ENCODE measurements at places on chromosomes 2 and 18.

GRCh38 chr18:56844556-56844955 lies 193.4 kb downstream of the WDR7 start:
- DNase-seq, result no peak

DNA sequence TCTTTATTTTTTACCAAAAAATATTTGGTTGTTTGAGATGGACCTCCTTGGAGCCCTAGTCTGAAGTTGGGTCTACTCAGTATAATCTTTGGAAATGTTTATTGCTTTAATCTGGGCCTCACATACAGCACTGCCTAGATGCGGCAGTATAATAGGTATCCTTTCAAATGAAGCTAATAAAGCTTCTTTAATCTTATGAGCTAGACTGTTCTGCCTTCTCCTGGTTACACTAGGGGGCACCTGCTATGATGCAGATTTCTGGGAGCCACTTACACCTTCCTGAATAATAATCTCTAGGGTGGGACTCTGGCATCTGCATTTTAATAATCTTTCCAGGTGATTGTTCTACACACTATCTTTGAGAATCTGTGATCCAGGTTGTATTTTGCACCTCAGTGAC lies 169.7 kb upstream of the SESTD1 start:
- no peak for DNase-seq

DNA sequence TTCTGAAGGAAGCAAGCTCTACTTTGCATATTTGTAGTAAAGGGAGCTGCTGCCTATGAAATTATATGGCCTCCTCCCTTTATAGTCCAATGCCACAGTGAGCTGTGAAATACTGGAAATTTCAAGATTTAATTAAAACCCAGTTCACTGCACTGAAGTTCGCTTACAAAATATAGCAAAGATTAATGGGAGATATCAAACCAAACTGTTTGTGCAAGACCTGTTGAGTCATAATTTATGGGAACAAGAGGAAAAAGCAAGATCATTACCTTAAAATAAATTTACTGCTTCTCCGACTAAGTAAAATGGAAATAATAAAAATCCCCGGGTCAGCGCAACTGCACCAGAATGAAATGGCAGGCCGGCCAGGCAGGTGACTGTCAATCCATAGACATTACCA lies 215.5 kb upstream of the RAB6C start:
- no peak for DNase-seq

GRCh38 chr18:32701313-32701712 lies 71.5 kb downstream of the KLHL14 start:
- DNase-seq, result no peak

DNA sequence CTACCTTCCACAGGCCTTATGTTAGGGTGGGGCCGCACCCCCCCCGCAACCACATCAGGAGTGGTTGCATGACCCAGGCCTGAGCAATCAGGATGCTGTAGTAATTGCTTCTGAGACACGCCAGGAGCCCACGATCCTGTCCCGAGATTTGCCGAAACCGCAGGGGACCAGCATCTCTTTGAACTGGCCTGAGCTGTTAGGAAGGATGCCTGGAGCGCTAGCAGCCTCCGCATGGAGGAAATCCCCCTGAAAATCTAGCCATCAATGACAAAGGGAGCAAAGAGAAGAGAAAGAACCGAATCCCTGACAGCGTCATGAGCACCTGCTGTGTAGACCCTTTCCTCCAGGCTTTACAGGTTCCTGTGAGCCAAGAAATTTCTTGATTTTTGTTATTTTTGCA lies 8.7 kb upstream of the TEX44 start:
- no peak for DNase-seq

DNA sequence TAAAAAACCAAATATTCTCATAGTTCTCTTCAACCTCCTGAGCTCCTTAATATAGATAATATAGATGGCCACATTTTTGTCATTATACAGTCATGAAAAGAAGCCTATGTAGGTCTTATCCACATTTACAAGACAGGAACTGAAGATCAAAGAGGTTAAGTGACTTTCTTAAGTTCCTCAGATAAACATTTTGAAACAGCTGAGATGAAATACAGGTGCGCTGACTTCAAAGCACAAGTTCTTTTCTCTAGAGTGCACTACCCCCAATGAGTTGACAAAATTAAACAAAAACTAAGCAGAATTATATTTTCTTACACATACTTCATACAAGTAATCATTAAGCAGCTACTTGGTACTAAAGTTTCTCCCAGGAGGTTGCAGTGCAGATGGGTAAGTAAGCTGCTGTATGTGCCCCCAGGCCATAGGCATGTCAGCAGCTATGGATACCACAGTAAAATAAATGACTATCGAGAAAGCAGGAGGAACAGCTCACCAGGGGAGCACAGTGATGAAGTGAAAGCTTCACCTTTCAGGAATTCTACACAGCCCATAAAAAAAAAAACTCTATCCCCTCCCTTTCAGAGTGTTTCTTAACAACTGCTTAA lies 199.8 kb downstream of the DPP10 start:
- no peak for DNase-seq

DNA sequence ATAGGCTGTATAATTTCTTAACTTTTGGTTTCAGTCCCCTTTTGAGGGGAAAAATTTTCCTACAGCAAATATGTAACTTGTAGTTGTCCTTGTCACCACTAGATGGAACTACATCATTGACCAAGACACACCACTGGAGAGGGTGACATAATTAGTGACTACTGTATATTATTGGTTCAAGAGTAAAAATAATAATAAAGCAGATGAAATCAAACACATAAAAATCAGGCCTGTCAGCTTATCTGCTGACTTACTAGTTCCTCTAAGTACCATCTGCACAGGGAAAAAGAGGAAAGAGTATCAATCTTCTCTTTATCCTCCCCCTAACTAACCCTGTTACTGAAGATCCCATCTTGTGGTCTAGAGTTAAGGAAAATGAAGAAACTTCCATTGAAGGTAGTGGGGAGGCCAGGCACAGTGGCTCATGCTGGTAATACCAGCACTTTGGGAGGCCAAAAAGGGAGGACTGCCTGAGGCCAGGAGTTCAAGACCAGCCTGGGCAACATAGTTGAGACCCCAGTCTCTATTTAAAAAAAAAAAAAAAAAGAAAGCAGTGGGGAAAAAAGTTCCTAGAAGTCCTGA lies 29.6 kb upstream of the ENOSF1 start:
- DNase-seq, result no peak

- peak; percentile 39 for DNase-seq
Measured at GRCh38 chr2:45649858-45650811, 1.3 kb upstream of the PRKCE start.

- no peak for DNase-seq
Measured at GRCh38 chr18:76957384-76958355, 135.3 kb downstream of the ZNF236 start.

GRCh38 chr18:74994502-74995418 lies 214.2 kb downstream of the PTGR3 start:
- DNase-seq, result no peak

DNA sequence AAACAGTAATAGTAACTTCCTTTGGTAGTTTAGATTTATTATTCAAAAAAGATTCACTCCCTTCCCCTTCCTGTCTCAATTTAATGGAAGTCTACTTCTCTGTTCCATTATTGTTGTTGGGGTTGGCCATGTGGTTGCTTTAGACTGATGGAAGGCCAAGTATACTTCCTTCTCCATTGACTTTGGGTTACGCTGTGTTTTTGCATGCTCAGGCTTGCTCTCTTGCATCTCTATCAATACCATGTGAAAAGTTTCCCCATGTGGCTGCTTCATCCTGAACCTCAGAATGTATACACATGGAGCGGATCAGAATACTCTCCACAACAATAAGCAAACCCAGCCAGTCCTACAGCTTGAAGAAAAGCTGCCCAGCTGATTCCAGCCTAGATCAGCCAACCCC lies 20.3 kb downstream of the CFAP210 start:
- DNase-seq, result no peak

GRCh38 chr18:54052732-54053429 lies 171.6 kb downstream of the MBD2 start:
- no peak for DNase-seq

- no peak for DNase-seq
Measured at GRCh38 chr2:236286873-236287545, 22.8 kb upstream of the ASB18 start.

DNA sequence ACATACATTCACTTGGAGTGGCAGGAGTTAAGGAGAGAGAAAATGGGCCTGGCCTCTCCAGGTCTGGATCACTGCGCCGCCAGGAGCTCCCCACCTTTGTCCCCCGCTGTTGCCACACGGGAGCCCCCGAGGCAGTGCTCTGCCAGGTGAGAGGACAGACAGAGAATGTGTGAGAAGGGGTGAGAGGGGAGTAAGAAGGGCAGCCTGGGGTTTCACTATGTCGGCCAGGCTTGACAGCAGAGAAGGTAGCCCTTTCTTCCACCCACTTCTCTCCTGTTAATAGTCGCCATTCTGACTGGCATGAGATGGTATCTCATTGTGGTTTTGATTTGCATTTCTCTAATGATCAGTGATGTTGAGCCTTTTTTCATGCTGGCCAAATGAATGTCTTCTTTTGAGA lies 26.2 kb upstream of the ARHGEF4 start:
- no peak for DNase-seq

GRCh38 chr2:105166688-105167087 lies 74.9 kb upstream of the GPR45 start:
- DNase-seq, result no peak

- no peak for DNase-seq
Measured at GRCh38 chr18:78627551-78628346, 351.9 kb upstream of the SALL3 start.

- DNase-seq, result no peak
Measured at GRCh38 chr2:71667256-71668182, 214.2 kb downstream of the DYSF start.

DNA sequence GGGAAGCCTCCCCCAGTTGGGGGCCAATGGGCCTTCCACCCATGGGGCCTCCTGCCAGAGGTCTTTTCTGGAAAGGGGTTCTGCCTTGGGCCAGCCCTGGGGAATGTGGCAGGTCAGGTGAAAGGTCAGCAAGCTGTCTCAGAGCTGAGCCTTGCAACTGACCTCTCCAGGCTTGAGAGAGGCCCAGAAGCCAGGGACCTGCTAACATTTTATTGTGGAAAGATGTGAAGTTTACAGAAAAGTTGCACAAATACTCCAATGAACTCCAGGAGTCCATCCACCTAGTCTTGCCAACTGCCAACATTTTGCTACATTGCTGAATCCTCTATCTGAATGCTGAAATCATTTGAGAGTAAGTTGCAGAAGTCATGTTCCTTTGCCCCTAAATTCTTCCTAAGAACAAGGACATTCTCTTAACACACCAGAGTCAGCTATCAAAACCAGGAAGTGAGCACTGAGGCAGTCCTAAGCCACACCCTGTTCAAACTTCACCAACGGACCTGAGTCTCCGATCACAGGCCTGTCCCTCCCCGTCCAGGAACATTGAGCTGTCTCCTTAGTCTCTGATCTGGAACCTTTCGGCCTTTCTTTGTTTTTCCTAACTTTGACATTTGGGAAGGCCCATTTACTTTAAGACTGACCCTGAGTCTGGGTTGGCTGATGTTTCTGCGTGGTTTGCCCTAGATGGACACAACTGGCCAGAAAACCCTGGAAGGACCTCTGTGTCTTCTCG lies 4.0 kb downstream of the SNORC start:
- DNase-seq, result no peak

GRCh38 chr2:39121523-39122063 lies 742 bp upstream of the SOS1 start:
- DNase-seq, result no peak

DNA sequence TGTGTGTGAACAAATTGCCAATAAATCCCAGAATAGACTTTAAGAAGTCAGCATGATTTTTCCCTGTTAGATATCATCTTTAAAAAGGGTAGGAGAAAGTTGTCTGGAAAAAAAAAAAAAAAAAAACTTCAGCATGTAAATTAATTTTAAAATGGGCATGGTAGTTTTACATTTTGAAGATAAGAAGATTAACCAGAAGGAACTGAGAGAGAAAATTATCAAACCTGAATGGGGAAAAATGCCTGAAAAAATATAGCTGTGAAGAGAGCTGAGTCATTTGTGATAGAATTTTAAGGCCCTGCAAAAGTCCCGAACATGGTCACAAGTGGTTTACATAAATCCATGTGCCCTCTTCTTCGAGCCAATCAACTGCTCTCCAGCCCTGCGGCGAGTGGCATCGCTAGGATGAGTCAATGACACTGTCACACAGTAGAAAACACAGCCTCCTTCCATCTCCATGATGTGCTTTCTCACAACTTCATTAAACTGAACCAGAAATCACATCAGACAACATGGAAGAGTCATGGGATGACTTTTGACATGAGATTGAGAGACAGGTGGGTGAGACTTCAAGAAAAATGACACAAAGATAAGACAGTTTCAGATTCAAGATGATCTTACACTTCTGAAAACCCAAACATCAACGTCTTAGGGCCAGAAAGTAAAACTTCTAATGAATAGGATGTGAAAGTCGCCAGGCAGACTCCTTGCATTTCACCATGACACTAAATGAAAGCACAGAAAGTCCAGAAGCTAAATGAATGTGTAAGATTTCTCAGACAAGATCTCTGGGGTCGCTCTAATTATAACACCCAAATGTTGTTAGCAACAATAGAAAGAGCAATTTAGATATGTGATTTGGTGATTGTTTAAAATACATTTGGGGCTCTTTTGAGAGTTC lies 273.0 kb upstream of the ID2 start:
- peak; percentile 56 for DNase-seq

DNA sequence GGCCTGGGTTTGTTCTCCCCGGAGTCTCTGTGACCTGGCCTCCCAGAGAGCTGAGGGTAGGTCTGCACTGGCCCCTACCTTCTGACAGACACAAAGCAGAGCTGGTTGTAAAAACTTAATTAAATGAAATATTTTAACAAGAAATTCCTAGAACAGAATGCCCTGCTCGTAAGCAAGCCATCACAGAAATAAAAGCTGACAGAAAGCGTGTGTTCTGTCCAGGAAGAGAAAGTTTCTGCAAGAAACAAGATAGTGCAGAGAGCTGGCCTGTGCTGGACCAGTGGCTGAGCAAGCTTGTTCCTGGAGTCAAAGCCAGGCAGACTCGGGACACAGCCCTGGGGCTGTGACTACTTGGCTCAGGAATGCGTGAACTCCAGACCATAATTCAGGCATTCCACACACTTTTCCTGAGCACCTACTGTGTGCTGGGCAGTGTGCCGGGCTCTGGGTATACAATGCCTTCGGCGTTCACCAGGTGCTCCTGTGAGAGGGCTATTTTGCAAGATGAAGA lies 51.6 kb downstream of the APOB start:
- DNase-seq, result no peak

DNA sequence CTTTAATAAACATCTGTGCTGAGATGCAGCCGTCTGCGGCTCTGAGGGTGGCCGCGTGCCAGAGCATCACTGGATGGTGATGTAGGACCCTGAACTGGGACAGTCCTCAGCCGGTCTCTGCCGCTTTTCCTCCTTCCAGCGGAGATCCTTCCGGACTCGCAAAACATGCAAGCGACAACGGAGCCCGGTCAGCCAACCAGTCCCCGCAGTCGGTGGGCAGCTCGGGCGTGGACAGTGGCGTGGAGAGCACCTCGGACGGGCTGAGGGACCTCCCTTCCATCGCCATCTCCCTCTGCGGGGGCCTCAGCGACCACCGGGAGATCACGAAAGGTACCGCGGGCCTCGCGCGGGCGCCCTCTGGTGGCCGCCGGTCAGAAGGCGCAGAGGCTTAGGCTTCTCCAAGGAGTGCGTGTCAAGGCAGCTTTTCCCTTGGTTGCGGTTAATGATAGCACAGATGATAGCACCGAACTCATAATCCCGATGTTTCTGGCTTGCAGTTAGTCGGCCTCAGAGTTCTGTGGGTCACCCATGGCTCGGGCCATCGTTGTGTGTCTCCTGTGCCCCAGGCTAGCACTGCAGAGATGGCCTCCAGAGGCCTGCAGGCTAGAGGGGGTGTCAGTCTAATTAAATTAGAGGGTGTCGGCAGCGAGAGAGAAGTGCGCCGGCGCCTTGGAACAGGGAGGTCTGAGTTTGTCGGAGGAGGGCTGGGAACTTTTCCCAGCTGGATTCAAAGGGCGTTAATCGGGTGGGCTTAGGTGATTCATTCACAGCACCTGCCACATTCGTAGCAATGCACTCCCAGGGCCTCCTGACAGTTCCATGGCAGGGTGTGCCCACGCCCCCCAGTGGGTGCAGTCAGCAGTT lies 38.5 kb downstream of the LPIN1 start:
- peak; percentile 15 for DNase-seq
